ENCODE measurements at places on chromosomes 1 and 21. TPM values are rescaled to one million over a fixed set of nuclear protein-coding genes. Genes with fewer than 3 reads are reported as not detected.

DNA sequence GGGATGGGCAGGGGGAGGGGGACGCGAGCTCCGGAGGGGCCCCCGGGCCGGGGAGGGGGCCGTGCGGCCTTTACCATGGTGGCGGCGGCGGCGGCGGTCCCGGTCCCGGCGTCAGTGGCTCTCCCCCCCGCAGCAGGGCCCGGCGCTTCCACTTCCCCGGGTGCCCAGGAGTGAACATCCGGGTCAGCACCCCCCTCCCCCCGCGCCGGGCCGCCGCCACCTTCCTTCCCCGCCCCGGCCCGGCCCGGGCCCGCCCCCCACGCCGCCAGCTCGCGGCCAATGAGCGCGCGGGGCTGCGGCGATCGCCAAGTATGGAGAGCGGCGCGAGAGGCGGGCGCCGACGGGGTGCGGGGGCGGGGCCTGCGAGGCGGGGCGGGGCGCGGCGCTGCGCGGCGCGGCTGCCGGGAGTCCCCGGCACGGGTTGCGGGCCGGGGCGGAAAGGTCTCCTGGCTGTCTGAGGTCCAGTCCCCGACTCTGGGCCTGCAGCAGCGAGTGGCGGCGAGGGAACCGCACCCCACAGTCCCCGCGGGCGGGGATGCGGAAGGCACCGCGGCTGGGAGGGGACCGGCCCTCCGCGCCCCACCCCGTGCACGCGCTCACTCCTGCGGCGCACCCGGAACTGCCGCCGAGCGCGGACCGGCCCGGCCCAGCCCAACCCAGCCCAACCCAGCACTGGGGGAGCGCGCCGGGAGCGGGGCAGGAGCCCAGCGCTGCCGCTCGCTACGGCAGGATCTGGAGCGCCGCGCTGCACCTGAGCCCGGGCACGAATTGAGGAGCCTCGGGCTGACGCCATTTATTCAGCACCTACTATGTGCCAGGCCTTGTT, at the start of gene CAPZB:
CAPZB (minus strand) TSS at position 178 of the 826 bp plus-strand sequence; CDS start at position 77, 101 bp downstream.
- peak; percentile 91 for DNase-seq

The TCHH gene
- total RNA-seq, result 0.05 TPM

DNA sequence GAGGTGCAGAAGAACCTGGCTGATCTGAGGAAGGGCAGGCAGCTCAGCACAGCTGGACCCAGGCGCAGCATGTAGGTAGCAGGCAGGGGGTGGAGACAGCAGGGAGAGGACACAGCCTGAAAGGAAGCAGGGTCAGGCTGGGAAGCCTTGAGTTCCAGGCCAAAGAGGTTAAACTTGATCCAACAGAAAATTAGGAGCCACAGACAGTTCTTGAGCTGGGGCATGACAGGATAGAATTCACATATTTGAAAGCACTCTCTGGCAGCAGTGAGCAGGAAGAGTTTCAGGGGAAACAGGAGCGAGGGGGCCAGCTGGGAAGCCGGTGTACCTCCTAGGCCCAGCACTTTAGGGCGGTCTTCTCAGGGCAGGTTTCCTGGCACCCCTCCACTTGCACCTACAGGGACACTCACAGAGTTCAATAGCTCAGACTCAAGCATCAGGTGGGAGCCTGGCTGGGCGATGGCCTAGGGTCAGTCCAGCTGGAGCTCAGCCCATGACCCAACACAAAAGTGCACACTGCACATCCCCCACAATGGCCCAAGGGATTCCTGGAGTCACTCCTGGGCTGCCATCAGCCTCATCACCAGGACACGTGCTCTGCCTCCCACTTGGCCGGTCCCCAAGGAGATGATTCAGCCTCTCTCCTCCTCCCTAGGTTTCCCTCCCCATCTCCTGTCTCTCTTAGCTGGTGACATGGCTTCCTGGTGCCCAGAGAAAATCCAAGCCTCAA, 22.7 kb downstream of the MATN1 start:
- no peak for DNase-seq

DNA sequence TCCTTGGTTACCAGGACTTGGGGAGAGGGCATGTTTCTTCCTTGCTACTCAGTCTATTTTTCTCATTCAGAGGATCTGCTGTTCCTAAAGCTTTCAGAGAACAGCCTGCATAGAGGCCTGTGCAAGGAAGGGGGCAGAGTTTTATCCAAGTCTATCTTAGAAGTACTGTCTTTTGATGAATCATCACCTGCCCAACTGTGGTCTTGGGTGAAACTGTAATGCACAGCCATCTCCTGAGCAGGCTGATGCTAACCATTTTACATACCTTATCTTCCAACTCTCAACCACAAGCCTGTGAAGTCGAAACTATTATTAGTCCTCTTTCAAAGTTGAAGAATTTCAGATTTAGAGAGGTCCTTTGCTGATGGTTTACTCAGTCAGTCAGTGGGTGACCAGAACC, 368.0 kb downstream of the HHAT start:
- DNase-seq, result no peak

The ALDH9A1 gene
- 42.8 TPM for total RNA-seq
